ENCODE measurements at places on chromosomes 5 and 9. TPM values are rescaled to one million over a fixed set of nuclear protein-coding genes. Genes with fewer than 3 reads are reported as not detected.

LRSAM1 gene
- total RNA-seq = 16.0 TPM

- no peak overlapping the region for H3K27ac ChIP-seq
- H3K4me3 ChIP-seq = no peak overlapping the region
- DNase-seq = no peak
- H3K4me1 ChIP-seq = no peaks in the 10 kb centered on the region
These were observed 161.9 kb downstream of the CDH6 start for GRCh38 chr5:31355337-31355736.

GRCh38 chr5:59039296-59040023 lies 456.6 kb downstream of the RAB3C start:
- no peaks in the 10 kb centered on the region for H3K27me3 ChIP-seq
- DNase-seq = peak; percentile 92
- H3K4me3 ChIP-seq = peak overlapping the region; percentile 82
- H3K36me3 ChIP-seq = no peaks in the 10 kb centered on the region
- peaks cover 21% of the 10 kb centered on the region for H3K4me1 ChIP-seq
- peak overlapping the region; percentile 60 for H3K27ac ChIP-seq

GRCh38 chr9:32431940-32432555 lies 47.6 kb downstream of the ACO1 start:
- H3K4me1 ChIP-seq = no peaks in the 10 kb centered on the region
- DNase-seq = peak; percentile 66
- no peak overlapping the region for H3K27ac ChIP-seq
- peaks cover 20% of the 10 kb centered on the region for H3K36me3 ChIP-seq
- H3K4me3 ChIP-seq = no peak overlapping the region

DNA sequence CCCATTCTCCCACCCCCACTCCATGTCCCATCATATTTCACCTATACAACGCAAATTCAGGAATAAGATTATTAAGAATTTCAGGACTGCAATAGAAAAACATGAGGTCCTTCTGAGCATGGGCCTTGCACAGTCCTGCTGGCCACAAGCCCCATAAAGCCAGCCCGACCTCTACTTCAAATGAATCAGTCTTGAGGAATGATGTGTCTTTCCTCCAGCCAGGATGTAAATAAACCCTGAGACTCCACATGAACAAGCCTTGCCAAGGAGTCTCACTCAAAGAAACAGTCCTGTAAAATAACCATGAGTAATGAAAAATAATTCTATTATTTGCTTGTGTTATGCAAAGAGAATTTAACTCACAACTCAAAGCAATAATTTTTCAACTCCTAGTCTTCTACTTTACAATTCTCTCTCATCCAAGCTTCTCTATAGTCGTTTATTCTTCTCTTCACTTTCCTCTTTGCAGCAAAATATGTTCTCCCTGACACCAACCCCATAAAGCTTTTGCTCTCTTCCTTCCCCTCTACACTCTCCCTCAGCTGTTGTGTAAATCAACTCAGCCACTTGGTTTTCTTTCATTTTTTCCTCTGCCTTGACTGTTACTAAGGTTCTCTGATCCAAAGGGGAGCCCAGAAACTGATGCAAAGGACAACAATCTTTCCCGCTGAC lies 140.1 kb upstream of the MOCS2 start:
- no peak overlapping the region for H3K27ac ChIP-seq
- H3K27me3 ChIP-seq = no peaks in the 10 kb centered on the region
- H3K36me3 ChIP-seq = no peaks in the 10 kb centered on the region
- no peak for DNase-seq

GRCh38 chr9:88537761-88538091 lies 2.7 kb downstream of the NXNL2 start:
- H3K4me1 ChIP-seq = peaks cover 18% of the 10 kb centered on the region
- no peak overlapping the region for H3K27ac ChIP-seq
- peaks cover 16% of the 10 kb centered on the region for H3K27me3 ChIP-seq
- no peaks in the 10 kb centered on the region for H3K36me3 ChIP-seq

DNA sequence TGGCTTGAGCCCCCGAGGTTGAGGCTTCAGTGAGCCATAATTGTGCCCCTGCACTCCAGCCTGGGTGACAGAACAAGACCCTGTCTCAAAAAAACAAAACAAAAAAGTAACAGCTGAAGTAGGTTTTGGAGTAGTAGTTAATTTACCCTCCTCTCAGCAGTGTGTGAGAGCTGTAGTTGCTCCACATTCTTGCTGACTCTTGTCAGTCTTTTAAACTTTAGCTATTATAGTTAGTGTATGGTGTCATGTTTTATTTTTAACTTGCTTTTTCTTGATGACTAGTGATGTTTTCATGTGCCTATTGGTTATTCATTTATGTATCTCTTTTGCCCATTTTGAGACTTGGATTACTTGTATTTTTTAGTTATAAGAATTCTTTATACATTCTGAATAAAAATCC lies 52.9 kb upstream of the DHFR start:
- H3K27ac ChIP-seq = no peak overlapping the region
- peaks cover 10% of the 10 kb centered on the region for H3K4me1 ChIP-seq

DNA sequence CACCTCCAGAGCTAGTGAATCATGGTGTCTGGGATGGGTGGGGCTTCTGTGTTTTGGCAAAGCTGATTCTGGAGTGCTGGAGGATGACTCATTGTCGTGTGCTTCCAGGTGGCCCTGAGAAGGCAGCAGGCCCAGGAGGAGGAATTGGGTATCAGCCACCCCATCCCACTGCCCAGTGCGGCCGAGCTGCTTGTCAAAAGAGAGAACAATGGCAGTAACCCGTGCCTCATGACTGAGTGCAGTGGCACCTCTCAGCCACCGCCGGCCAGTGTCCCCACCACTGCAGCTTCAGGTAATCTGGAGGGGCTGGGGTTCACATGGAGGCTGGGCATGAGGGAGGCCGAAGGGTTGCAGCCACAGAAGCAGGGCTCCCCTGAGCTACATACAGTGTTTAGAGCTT lies 5.4 kb downstream of the DMRT1 start:
- H3K4me3 ChIP-seq = no peak overlapping the region
- peaks cover 32% of the 10 kb centered on the region for H3K27me3 ChIP-seq
- H3K27ac ChIP-seq = no peak overlapping the region
- H3K36me3 ChIP-seq = no peaks in the 10 kb centered on the region
- H3K4me1 ChIP-seq = no peaks in the 10 kb centered on the region
